Naive B cell (primary cell): ENCODE measurements at places on chromosomes 12 and 14.
A peak's percentile ranks its signal among the peaks of the same experiment; 100 is the strongest.

GRCh38 chr14:60315196-60315990 is 66.4 kb downstream of the PPM1A start:
- no peak for DNase-seq

DNA sequence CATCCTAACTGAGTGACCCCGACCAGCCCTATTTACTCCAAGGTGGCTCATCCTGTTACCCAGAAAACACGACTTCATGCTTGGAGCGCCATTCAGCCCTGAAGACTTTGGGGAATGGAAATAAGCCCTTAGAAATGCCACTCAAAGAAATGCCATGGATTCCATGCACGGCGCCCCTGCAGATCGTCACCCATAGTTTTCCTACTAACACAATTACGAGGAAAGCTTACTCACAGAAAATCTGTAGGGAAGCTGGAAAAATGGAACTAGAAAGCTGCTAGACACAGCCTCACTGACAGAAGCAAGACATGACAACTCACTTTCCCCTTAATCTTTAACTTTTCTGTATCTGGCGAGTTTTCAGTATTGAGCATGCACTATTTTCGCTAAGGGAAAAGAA is 19.5 kb downstream of the NUAK1 start:
- DNase-seq, result no peak

GRCh38 chr12:59839514-59839913 is 243.7 kb downstream of the SLC16A7 start:
- DNase-seq, result no peak

GRCh38 chr12:106133136-106134087 is 5.3 kb downstream of the NUAK1 start:
- no peak for DNase-seq

DNA sequence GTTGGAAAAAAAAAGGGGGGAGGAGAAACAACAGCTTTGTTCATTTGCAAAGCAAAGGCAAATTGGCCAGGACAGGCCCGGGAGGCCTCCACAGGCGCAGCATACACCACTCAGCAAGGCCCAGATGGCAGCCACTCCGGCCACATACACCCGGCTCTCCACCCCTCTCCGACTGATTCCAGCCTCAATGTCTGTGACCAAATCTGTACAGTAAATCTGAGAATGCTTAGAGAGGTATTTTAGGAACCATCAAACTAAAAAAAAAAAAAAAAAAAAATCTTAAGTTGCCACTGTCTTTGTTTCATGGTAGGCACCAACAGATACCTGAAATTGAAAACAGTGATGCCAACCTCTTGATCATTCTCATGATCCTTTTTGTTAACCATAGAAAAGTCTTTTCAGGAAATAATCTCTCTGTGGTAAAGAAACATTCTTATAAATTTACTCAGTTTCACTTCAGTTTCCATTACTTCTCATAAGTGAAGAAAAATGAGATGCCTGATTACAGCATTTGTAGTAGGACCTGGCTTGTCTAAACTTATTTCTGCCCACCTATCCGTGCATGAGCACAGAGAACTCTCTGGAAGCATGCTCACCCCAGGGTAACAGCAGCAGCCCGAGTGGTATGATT is 20.2 kb downstream of the VPS37B start:
- DNase-seq, result peak; percentile 50

- DNase-seq, result peak; percentile 23
These were observed 21.5 kb upstream of the GNS start for GRCh38 chr12:64780531-64781279.

- DNase-seq, result no peak
These were observed 94.5 kb downstream of the TMX1 start for GRCh38 chr14:51334566-51334965.

DNA sequence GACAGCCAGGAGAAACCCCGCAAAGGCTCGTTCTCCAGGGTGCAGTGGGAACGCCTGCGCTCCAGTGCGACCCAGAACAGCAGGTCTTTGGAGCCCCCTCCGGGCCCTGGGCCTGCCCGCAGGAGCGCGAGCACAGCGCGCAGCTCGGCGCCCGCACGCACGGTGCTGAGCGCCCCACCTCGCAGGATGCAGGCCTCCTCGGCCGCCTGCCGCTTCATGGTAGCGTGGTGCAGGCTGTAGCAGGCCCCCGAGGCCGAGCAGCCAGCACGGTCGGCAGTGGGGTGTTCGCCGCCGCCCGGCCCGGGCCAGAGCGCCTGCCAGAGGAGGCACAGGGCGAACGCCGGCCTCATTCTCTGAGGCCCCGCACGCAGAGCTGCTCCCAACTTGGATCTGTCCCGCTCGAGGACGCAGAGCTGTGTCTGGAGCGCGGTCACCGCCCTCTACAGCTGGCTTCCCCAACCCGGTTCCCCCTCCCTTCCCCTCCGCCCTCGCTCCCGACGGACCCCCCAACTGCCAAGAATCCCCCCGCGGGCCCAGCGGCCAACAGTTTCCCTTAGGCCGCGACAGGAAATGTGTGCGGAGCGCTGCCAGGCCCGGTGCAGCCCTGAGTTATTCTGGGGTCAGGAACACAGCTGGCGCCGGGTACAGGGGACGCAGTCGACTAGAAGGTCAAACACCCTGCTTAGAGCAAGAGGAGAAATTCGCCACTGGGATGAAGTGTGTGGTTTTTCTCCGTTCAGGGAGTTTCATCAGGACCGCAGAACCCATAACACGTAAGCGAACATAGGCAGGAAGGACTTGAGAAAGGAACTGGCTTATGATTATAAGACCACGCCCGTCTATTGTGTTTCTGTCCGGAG is at the start of gene CLEC14A:
CLEC14A (minus strand) TSS at position 421 of the 860 bp plus-strand sequence; CDS start at position 350, 71 bp downstream.
- no peak for DNase-seq

- no peak for DNase-seq
These were observed 108.6 kb downstream of the SAMD4A start for GRCh38 chr14:54675236-54676128.

GRCh38 chr12:78698747-78699146 is 165.8 kb upstream of the SYT1 start:
- DNase-seq, result no peak

DNA sequence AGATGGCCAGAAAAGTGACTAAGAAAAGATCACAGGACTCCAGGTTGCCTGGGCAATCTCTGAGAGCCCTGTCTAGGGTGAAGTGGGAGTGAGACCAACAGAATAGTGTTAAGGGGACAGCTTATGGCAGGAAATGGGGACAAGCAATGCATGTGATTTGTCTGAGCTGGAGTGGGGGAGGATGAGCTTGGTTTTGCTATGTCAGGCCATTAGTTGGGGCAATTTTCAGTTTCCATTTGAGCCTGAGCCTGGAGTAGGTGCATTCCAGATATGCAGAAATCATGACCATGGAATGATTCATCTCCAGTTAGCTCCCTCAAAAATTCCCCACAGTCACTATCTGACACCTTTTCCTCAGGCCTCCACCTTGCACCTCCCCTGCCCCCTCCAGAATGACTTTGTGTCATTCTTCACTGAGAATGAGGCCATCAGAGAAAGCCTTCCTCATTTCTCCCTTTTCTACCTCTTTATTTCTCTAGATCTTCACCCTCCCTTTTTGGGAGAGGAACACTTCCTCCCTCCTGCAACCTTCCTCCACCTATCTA is 150.9 kb upstream of the PLEKHG7 start:
- no peak for DNase-seq

DNA sequence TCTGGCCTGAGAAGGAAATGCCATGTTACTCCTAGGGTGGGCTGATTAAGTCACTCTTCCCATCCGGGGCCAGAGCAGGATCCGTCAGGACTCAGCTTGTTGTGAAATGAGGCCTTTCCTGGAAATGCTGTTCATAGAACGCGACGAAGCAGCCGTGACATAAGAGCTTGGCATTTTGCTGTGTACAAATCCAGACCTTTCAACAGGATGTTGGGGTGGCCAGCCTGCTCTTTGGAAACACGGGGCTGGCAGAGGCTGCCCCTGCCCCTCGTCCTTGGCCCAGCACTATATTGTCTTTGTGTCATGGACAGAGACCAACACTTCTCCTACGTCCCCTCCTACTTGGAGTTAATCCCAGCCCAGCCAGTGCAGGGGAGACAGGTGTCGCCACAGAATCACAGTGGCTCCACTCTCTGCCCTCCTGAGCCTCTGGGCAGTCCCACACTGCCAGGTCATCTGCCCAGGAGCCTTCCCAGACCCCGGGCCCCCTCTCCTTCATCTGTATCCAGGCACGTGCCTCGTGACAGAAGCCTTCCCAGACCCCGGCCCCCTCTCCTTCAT is 18.6 kb upstream of the EIF5 start:
- DNase-seq, result no peak

DNA sequence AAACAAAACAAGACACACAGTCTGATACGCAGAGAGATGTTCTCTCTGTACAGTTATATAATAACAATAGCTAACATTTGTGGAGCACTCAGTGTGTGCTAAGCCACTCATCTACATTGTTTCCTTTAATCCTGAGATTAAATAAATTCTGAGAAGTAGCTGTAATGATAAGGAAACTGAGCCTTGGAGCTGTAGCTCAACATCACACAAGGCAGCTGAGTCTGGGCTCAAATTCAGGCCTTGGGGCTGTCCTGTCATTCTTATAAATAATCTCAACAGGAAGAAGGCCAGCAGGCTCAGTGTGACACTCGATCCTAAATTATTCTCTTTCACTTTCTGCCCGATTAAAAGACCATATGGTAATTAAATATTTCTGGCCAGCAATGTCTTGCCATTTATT is 24.5 kb downstream of the CDKN1B start:
- no peak for DNase-seq

- DNase-seq, result no peak
These were observed 98.1 kb downstream of the ZFC3H1 start for GRCh38 chr12:71565535-71565934.

- no peak for DNase-seq
These were observed 353.9 kb downstream of the PCNX1 start for GRCh38 chr14:71261206-71261605.

DNA sequence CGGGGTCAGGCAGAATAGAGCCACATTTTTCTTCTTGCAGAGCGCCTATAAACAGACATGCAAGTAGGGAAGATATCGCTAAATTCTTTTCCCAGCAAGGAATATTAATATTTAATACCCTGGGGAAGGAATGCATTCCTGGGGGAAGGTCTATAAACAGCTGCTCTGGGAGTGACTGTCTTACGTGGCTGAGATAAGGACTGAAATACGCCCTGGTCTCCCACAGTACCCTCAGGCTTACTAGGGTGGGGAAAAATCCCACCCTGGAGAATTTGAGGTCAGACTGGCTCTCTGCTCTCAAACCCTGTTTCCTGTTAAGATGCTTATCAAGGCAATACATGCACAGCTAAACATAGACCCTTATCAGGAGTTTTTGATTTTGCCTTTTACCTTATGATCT is 262.3 kb downstream of the CEP128 start:
- DNase-seq, result no peak

GRCh38 chr12:51590347-51591015 is 552 bp upstream of the SCN8A start:
- peak; percentile 72 for DNase-seq

DNA sequence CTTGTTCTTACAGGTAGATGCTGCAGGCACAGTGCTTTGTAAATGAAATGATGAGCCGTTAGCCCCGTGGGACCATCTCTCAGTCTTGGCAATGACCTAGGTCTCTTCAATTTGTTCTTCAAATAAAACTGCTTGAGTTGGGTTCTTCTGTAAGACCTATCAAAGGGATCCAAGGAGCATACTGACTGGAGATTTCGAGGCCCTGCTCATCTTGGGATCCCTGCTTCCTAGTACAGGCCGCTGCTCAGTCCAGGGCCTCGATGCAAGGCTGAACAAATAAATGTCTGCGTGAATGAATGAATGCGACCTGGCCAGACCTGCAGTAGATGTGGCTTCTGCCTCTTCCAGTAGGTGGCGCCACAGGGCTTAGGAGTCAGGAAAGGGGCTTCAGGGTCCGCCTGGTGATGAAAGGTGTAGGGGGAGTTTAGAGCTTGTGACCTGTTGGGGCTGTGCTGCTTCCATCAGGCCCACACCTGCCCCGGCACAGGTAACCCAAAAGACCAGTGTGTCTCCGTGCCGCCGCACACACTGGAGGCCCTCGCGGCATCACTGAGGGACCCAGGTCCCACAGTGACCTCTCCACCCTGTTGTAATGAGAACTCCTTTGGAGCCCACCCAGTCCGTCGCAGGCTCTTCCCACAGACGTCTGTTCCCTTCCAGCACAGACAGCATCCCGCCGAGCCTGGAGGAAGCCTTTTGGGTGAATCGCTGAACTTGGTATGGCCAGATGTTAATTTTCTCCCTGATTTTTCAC is 4.4 kb downstream of the CACNA1C start:
- DNase-seq, result no peak

- DNase-seq, result no peak
These were observed 988 bp upstream of the TMEM263 start for GRCh38 chr12:106954462-106955376.

DNA sequence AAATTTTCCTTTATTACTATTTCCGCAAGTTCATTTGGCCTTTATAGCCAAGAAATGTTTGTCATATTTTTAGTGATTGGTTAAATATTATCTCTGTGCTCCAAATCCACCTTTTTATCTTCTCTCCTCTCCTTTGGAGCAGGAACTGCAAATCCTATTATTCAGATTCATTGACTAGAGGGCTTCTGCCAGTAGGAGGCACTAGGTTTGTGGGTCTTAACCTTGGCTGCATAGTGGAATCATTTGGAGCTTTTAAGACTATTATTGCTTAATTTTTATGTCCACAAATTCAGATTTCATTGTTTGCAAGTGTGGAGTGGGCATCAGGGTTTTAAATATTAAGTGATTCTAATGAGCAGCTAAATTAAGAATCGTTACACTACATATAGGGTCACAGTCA is 75.3 kb upstream of the SYT10 start:
- DNase-seq, result no peak

GRCh38 chr12:120971299-120972180 is 6.8 kb upstream of the HNF1A start:
- peak; percentile 54 for DNase-seq

DNA sequence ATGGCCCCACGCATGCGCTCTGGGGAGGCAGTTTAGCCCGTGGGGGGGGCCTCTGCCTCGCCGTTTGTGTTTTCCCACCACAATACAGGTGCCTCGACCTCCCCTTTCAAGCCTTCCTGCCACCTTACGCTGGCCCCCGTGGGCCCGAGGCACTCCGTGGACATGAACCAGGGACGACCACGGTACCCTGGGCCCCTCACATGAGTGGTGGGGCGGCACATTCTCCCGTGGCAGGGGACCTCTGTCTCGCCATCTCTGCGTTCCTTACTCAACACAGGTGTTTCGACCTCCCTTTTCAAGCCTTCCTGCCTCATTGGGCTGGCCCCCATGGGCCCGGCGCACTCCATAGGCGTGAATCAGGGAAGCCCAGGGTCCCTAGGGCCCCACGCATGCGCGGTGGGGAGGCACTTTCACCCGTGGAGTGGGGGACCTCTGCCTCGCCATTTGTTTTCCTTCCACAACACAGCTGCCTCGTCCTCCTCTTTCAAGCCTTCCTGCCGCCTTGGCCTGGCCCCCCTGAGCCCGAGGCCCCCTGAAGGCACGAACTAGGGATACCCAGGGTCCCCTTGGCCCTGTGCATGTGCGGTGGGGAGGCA is 339.5 kb downstream of the ALG10 start:
- no peak for DNase-seq

- no peak for DNase-seq
These were observed 1.1 kb downstream of the PDE3A start for GRCh38 chr12:20369305-20370013.

GRCh38 chr14:99986396-99986795 is 78.8 kb upstream of the EVL start:
- no peak for DNase-seq
